Activated T-helper 2 cell treated with anti-CD3 and anti-CD28 coated beads, Interferon-gamma antibody, Interleukin-2, Interleukin-4, amounts not matched to agents 10 μg/mL and 5 μg/mL and 100 μg/mL, durations not matched to agents 14 hours and 24 hours and 36 hours (primary cell): ENCODE measurements at places on chromosomes 13 and 19. TPM values are rescaled to one million over a fixed set of nuclear protein-coding genes. Genes with fewer than 3 reads are reported as not detected.

GRCh38 chr13:73738626-73739025, 395.6 kb downstream of the KLF12 start:
- no peaks in the 10 kb centered on the region for H3K36me3 ChIP-seq
- no peak for DNase-seq
- no peak overlapping the region for H3K4me3 ChIP-seq
- H3K4me1 ChIP-seq = peaks cover 21% of the 10 kb centered on the region

DNA sequence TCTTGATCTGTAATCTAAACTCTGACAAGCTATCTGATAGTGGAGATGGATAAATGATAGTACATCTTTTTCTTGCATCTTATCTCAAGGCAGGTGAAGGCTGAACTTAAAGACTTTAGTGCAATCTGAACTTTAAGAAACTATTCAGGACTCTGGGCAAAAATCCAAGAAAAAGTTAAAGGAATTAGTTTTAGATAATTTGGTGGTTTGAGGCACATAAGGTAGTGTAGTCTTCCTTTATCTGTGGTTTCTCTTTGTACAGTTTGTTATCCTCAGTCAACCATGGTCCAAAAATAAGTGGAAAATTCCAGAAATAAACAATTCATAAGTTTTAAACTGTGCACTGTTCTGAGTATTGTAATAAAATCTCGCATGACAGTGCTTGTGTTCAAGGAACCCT, 172.9 kb downstream of the UGGT2 start:
- H3K4me1 ChIP-seq = no peaks in the 10 kb centered on the region
- H3K4me3 ChIP-seq = no peak overlapping the region
- DNase-seq = no peak
- H3K27me3 ChIP-seq = no peaks in the 10 kb centered on the region

GRCh38 chr19:54172471-54173358, at the start of gene TMC4:
TSS of gene TMC4 (minus strand) at chr19:54173160. CDS start at chr19:54173117, 43 bp downstream.
- DNase-seq = no peak
- no peaks in the 10 kb centered on the region for H3K27me3 ChIP-seq
- H3K4me3 ChIP-seq = no peak within 1 kb of the TSS
- H3K4me1 ChIP-seq = no peaks in the 10 kb centered on the region
- H3K36me3 ChIP-seq = peaks cover 5% of the 10 kb centered on the region

Gene TMIGD2
- total RNA-seq = 9.2 and 10.8 TPM in 2 replicates

- DNase-seq = peak; percentile 43
- peaks cover 57% of the 10 kb centered on the region for H3K36me3 ChIP-seq
- H3K27ac ChIP-seq = peak overlapping the region; percentile 97
- H3K4me3 ChIP-seq = peak overlapping the region; percentile 93
Measured at GRCh38 chr19:19866611-19867248, 1.0 kb downstream of the ZNF253 start.

DNA sequence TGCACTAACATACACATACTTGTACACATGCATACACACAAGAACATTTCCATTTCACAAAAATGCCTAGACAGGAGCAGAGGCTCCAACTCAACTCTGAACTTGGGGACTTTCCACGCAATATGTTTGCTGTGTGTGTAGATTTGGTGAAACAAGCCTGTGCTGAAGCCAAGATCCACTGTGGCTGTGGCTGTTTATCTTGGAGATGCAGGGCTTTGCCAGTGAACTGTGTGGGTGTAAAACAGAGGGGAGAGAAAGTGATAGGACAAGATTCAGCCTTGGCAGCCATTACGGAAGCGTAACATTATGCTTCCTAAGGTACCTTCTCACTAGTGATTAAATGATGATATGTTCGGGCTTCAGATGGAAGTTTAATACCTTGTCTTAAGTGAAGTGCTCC, 73.2 kb upstream of the MBNL2 start:
- peaks cover 37% of the 10 kb centered on the region for H3K27me3 ChIP-seq
- no peak overlapping the region for H3K27ac ChIP-seq
- no peak for DNase-seq
- H3K4me1 ChIP-seq = no peaks in the 10 kb centered on the region
- no peak overlapping the region for H3K4me3 ChIP-seq

- no peaks in the 10 kb centered on the region for H3K27me3 ChIP-seq
- no peaks in the 10 kb centered on the region for H3K36me3 ChIP-seq
- H3K4me1 ChIP-seq = peaks cover 15% of the 10 kb centered on the region
- DNase-seq = no peak
Measured at GRCh38 chr19:13729859-13730258, 34.5 kb upstream of the MRI1 start.

GRCh38 chr13:20193162-20193906, 596 bp upstream of the GJB2 start:
- no peaks in the 10 kb centered on the region for H3K36me3 ChIP-seq
- no peak overlapping the region for H3K27ac ChIP-seq
- DNase-seq = no peak
- peaks cover 62% of the 10 kb centered on the region for H3K27me3 ChIP-seq

- H3K36me3 ChIP-seq = peaks cover 15% of the 10 kb centered on the region
- no peaks in the 10 kb centered on the region for H3K27me3 ChIP-seq
- peaks cover 71% of the 10 kb centered on the region for H3K4me1 ChIP-seq
- DNase-seq = no peak
- H3K4me3 ChIP-seq = no peak overlapping the region
Measured at GRCh38 chr13:98529171-98529570, 47.7 kb downstream of the STK24 start.

GRCh38 chr19:18429717-18430416, 8.1 kb downstream of the ISYNA1 start:
- peaks cover 18% of the 10 kb centered on the region for H3K36me3 ChIP-seq
- H3K4me3 ChIP-seq = no peak overlapping the region
- H3K4me1 ChIP-seq = peaks cover 16% of the 10 kb centered on the region
- no peaks in the 10 kb centered on the region for H3K27me3 ChIP-seq

Gene ZNF583
- total RNA-seq = 1.5 and 1.7 TPM in 2 replicates

- H3K27me3 ChIP-seq = peaks cover 59% of the 10 kb centered on the region
- H3K4me1 ChIP-seq = no peaks in the 10 kb centered on the region
- H3K27ac ChIP-seq = no peak overlapping the region
Measured at GRCh38 chr19:46239193-46240024, 9.9 kb downstream of the IGFL1 start.
